Muscle of back (tissue), 13 donors: ENCODE measurements at places on chromosomes 16 and 17. TPM values are rescaled to one million over a fixed set of nuclear protein-coding genes. Genes with fewer than 3 reads are reported as not detected.

ARL4D gene
- polyA plus RNA-seq = 5.5 TPM

HSF5 gene
- 0.14 TPM for polyA plus RNA-seq

DNA sequence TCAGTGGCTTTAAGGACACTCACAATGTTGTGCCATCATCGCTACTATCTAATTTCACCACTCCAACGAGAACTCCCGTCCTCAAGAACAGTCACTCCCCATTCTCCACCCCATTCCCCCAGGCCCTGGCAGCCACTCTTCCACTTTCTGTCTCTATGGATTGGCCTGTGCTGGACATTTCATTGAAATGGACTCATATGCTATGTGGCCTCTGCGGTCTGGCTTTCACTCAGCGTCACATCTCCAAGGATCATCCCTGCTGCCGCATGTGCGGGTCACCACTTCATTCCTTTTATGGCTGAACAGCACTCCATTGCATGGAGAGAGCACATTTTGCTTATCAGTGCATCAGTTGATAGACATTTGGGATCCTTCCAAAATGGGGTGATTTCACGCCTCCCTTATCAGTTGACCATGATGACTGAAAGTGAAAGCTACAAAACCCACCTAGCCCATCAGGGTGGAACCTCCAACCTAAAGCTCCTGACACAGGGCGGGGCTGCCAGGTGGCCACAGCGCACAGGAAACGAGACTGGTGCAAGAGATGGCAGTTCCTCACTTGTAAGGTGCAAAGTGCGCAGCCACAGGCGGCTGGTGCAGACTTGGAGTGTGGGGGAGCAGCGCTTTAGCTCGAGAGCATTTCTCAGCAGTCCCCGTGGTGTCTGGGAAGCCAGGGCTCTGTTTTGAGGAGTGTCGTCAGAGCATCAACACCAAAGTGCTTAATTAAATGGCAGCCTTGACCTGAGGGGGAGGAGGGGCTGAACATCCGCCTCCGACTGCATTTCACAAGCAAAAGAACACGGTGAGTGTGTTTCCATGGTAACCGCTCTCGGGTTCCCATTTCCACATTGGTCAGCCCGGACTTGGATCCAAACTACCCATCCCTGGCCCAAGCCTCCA lies 23.8 kb downstream of the COTL1 start:
- no peak for DNase-seq

MMP2 gene
- polyA plus RNA-seq = 625 TPM

GRCh38 chr16:54986409-54986808 lies 55.7 kb downstream of the IRX5 start:
- no peak for DNase-seq
